HepG2 (cell line): ENCODE measurements at places on chromosomes 1 and 21. TPM values are rescaled to one million over a fixed set of nuclear protein-coding genes. Genes with fewer than 3 reads are reported as not detected.

C2CD4D gene
- not detected in 2 replicates for polyA plus RNA-seq

TCHH gene
- polyA plus RNA-seq = not detected in 2 replicates

MPL gene
- polyA plus RNA-seq = not detected in 2 replicates

SH2D2A gene
- 0.56 and 0.57 TPM in 2 replicates for polyA plus RNA-seq

OR6N1 gene
- polyA plus RNA-seq = not detected in 2 replicates

CLCA4 gene
- not detected in 2 replicates for polyA plus RNA-seq

SHISA4 gene
- 1.0 and 1.1 TPM in 2 replicates for polyA plus RNA-seq

ELF3 gene
- 55.1 and 85.6 TPM in 2 replicates for polyA plus RNA-seq

HMGCS2 gene
- polyA plus RNA-seq = 0.44 and 0.60 TPM in 2 replicates
